Stimulated activated CD8-positive, alpha-beta memory T cell treated with anti-CD3 and anti-CD28 coated beads, Interleukin-4, amount 100 ng/mL, for 4 hours (primary cell): ENCODE measurements at places on chromosomes 12 and 14.

DNA sequence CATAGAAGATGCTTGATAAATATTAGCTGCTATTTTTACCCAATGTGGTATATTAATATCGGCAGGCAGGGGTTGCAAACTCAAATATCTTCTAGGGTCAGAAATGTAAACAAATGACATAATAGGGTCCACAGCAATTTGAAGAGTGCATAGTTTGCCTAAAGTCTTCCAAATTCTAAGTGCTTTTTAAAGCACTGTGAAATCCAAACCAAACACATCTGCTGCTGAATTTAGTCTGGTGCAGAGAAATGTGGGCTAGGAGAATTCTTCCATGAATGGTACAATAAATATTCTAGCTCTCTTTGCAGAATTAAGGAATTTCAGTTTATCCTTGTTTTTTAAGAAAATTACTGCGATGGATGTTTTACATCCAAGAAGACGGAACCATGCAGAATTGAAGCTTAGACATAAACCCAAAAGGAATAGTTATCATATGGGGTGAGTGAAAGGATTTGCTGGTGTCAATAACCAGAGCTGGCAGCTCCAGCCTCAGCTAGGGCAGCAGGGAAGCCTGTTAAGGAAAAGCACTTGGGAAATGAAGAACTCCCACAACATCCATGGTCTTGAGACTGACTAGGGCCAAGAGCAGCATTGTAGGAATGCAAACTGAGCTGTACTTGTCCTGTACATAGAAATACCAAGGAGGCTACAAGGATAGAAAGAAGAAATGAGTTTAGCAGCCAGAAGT, 65.5 kb downstream of the PTPRR start:
- DNase-seq, result no peak

GRCh38 chr12:22979854-22980469, 355.0 kb downstream of the ETNK1 start:
- no peak for DNase-seq

- no peak for DNase-seq
These were observed 86.6 kb downstream of the KITLG start for GRCh38 chr12:88493636-88494035.

DNA sequence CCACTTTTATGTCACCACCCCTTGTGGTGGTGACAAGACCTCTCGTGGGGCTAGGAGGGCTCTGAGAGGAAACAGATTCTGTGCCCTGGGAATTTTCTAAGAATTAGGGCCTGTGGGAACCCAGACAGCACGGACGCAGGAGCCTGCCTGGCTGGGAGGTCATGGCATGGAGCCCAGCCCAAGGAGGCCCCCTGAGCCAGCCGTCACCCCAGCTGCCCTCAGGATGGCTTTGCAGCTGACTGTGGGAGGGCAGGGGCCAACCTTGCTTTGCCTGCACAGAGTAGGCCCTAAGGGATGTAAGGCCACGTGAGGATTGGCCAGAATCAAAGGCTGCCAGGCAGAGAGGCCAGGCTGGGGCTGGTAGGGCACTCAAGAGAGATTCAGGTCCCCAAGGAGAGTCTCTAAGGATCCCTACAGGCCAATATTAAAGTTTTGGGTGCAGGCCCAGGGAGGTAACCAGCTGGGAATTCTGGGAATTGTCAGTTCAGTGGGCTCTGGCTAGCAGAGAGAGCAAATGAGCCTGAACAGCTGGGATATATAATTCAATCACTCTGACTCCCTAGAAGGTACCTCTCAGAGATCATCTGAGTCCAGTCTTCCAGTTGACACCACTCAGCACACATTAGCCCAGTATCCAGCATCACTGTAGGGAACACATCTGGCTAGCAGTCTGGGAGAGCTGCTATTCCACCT, 6.4 kb downstream of the LTBP2 start:
- DNase-seq, result no peak

DNA sequence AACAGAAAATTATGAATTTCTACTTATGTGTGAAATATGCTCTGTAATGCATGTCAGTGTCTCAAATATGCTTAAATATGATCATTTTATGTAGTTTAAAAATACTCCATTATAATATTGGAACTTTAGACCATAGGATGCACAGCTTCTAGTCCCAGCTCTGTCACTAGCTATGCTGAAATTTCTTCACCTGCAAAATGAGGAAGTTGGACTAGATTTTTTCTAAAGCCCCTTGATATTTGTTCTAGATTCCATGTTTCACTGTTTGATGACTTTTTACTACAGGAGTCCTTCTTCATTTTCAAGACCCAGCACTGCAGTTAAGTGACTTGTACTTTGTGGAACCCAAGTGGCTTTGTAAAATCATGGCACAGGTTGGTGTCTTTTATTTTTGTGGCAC, 90.1 kb downstream of the LRRK2 start:
- no peak for DNase-seq

- DNase-seq, result no peak
These were observed 96.2 kb downstream of the ESR2 start for GRCh38 chr14:64197996-64198395.

- no peak for DNase-seq
These were observed 28.8 kb upstream of the INF2 start for GRCh38 chr14:104660597-104660996.

- no peak for DNase-seq
These were observed 37.1 kb downstream of the ITPR2 start for GRCh38 chr12:26795910-26796309.

DNA sequence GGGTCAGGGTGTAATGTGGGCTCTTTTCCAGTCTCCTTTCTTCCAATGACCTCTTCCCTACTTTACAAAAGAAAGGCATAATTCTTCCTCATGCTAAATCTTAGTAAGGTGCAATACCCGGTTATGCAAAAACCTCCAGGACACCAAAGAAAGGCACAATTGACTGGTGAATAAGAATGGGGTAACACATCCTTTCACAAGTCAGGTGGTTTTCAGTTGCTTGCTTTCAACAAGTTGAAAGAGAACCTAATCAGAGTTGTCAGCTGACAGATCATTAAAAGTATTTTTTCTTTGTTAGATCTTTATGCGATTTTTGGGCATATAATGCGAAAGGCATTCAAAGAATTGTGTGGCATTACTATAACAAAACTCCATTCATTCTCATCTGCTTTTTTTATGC, 1.3 kb upstream of the AEBP2 start:
- DNase-seq, result no peak

DNA sequence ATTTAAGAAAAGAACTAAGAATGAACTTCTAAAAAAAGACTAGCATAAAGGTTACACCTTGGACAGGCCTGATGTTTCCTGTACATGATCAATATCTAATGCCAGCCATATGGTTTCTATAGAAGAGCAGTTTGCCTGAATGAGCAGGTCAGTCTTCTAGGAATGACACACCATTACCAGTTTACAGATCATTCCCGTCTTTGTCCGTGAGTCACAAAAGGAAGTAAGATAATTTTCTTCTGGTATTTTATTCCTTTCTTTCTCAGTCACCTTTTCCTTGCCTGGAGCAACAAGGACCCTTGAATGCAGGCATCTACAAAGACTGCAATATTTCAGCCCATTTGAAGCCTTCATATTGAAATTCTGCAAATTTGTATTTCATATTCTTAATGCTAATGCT, 44.6 kb upstream of the CNTN1 start:
- DNase-seq, result no peak

DNA sequence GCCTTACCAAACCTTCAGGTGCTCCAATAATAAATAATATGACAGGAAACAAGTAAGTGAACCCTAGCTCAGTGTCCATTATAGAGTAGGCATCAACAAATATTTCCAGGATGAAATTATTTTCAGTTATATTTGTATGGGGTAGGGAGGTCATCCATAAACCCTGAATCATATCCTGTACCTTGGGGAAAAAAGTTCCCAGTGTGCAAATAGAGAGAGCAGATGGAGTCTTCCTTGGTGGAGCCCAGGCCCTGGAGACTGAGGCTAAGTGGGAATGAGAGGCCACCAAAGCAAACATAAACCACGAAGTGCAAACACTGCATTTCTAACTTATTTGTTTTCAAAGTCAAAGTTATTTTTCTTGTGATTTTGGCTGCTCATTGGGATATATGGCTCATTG, 8.5 kb upstream of the ERP27 start:
- no peak for DNase-seq

DNA sequence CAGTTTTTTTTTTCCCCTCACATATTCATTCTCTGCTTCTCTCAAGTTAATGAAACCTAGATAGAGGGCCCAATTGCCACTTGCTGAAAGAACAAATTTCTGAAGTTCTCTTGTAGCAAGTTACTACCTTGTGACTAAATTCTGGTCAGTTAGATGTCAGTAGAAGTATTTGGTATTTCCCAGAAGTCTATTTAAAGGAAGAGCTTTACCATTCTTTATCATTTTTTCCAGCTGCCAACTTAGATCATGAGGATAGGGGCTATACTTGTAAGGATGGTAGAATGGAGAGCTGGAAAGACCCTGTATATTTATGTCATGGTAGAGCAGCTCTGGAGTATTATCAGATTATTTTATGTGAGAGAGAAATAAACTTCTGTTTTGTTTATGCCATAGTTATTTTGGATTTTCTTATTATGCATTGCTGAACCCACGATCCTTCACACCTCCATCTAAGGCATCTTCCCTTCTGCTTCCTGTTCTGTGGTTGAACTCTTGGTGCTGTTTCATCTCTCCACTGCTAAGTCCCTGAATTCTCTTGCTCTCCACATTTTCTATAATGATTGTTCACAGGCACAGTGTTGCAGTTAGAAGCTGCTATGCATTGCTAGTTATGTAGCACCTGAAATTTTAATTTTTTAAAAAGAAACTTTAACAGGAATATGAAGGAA, 25.9 kb downstream of the FUT8 start:
- DNase-seq, result no peak

GRCh38 chr12:28742791-28743190, 406.3 kb upstream of the FAR2 start:
- DNase-seq, result no peak

GRCh38 chr14:92718664-92719063, 29.8 kb downstream of the LGMN start:
- DNase-seq, result no peak

GRCh38 chr12:101243074-101243473, 33.0 kb upstream of the SLC5A8 start:
- no peak for DNase-seq

DNA sequence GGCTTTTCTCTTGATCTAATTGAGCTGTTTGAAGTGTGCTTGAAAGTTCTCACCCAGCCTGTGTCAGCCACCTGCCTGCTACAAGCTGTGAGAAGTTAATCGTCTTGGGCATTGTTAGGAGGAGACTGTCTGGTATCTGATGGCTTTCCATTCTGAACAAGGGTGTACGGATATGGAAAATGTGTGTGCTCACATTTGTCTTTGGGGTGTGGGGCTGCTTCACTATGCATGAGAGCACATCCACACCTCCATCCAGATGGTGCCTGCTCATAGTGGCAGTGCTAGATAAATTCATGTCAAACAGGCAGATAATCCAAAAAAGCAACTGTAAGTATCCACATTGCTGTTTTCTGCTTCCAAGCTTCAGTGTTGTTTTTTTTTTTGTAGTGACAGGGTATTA, 462.2 kb downstream of the DIO2 start:
- DNase-seq, result no peak

- DNase-seq, result no peak
These were observed 58.5 kb upstream of the OSBPL8 start for GRCh38 chr12:76618031-76618430.

- no peak for DNase-seq
These were observed 156.1 kb upstream of the TMEM260 start for GRCh38 chr14:56423544-56423943.

GRCh38 chr12:45208604-45209487, 7.0 kb upstream of the ANO6 start:
- DNase-seq, result no peak

DNA sequence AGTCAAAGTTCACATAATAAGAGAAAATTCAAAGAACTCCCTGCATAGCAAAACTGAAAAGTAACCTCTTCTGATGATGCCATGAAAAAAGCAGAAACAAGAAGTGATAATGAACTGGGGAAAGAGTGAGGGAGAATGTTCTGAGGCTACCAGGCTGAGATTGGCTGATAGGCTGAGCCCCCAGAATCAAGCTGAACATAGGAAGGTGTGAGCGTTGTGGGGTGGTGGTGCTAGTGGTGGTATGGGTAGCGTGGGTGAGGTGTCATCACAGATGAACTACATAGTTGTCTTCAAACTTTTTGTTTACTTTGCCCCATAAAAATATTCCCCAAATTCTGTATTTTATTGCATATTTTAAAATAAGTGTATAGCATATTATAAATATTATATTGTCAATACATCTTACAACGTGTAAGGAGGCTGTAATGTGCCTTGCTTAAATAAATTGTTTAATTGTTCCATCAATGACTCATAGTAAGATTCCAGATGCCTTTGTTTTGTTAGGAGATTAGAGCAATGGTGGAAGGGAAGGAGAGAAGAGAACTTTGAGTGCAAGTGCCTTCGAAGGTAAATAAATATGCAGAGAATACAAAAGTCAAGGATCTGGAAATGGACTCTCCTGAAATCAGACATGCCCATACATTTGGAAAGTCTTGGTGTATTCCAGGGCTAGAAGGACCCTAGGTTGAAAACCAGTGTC, 15.8 kb upstream of the CFAP54 start:
- peak; percentile 21 for DNase-seq

DNA sequence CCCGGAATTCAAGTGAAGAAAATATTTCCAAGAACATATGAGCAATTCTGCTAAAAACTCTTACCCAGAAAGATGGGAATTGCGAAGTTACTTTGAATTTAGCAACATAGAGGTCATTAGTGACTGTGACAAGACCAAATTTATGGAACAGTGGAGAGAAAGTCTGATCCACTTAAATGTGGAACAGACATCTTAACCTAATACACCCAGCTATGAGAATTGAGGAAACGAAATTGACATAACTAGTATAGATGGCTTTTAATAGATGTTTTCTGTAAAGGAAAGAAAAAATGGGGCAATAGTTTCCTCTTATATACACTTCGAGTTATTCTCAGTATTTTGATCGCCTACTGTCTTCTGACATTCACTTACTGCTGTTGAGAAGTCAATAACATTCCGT, 4.6 kb downstream of the OVCH1 start:
- no peak for DNase-seq

DNA sequence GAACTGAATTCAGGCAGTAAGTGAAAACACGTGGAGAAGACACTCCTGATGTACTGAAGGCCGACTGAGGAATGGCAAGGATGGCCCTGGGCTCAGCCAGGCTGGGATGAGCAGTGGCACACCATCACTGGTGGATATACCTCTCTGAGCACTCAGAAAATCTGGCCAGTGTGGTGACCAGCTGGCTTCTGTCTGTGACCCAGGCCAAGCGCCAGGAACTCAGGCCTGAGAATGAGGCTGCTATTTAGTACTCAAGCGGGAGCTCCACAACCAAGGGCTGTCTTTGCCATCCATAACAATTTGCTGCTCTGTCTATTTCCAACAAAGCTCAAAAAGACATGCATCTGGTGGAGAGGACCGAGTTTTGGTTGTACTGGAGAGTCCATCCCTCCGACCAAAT, 586.3 kb downstream of the BCL11B start:
- DNase-seq, result no peak

GRCh38 chr12:31629756-31630732, 29.4 kb upstream of the ETFBKMT start:
- no peak for DNase-seq
